Uterus (tissue), 4 donors: ENCODE measurements at places on chromosomes 1 and 21. TPM values are rescaled to one million over a fixed set of nuclear protein-coding genes. Genes with fewer than 3 reads are reported as not detected.

GRCh38 chr21:31011412-31011811, 26.9 kb downstream of the KRTAP19-8 start:
- DNase-seq: no peak

- no peak for DNase-seq
Measured at GRCh38 chr1:151721788-151722510, 627 bp downstream of the RIIAD1 start.

- DNase-seq: no peak
Measured at GRCh38 chr1:27257155-27257554, 22.7 kb downstream of the WDTC1 start.

- no peak for DNase-seq
Measured at GRCh38 chr1:78038071-78038470, 7.7 kb upstream of the GIPC2 start.

DNA sequence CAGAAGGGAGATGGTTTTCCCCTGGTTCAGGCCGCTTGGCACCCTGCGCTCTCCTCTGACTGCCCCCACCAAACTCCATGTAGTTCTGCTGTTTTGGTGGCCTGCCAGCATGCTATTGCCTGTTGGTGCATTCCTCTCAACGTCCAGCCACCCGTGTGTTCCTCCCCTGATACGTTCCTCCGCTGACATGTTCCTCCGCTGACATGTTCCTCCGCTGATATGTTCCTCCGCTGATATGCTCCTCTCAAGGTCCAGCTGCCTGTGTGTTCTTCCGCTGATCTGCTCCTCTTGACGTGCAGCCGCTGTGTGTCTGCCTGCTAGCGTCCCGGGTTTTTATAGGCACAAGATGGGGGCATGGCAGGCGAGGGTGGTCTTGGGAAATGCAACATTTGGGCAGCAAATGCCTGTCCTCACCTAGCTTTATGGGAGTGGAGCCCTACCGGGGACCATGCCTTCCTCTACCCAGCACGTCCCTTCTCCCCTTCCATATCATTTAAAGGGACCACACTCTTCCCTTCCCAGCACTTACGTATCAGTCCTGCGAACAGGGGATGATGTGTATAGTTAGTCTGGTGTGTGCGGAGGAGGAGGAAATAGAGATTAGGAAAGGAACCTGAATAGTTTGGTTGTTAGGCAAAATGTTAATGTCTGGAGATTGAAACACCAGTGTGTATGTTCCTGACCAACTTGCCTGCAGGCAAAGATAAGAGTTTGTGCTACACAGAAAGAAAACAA, 40.6 kb upstream of the PLA2G5 start:
- DNase-seq: no peak

- DNase-seq: no peak
Measured at GRCh38 chr21:33374450-33375096, 28.6 kb upstream of the IFNGR2 start.

TFF2 gene
- total RNA-seq: not detected

FAM163A gene
- total RNA-seq: not detected

IFNLR1 gene
- total RNA-seq: 1.3 TPM

CLDN8 gene
- total RNA-seq: not detected

MYOC gene
- 38.2 TPM for total RNA-seq
